ENCODE measurements at places on chromosomes 11 and 22.

GRCh38 chr11:32068134-32068870, 22.6 kb upstream of the RCN1 start:
- no peak for DNase-seq

- no peak for DNase-seq
Measured at GRCh38 chr11:71937826-71938225, 9.0 kb downstream of the RNF121 start.

DNA sequence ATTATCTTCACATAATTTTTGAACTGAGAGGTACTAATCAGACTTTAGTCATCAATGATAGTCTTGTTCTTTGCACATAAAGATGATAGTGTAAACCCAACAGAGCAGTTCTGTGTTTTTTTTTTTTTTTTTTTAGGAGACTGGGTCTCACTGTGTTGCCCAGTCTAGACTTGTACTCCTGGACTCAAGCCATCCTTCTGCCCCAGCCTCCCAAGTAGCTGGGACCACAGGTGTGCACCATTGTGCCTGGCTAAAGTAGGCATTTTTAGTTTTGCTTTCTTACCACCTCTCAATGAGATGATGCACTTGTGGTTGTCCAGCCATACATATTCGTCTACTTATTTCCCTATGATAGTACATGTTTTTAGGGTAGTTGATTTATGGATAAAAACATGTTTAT, 50.6 kb downstream of the MTMR3 start:
- DNase-seq: no peak

DNA sequence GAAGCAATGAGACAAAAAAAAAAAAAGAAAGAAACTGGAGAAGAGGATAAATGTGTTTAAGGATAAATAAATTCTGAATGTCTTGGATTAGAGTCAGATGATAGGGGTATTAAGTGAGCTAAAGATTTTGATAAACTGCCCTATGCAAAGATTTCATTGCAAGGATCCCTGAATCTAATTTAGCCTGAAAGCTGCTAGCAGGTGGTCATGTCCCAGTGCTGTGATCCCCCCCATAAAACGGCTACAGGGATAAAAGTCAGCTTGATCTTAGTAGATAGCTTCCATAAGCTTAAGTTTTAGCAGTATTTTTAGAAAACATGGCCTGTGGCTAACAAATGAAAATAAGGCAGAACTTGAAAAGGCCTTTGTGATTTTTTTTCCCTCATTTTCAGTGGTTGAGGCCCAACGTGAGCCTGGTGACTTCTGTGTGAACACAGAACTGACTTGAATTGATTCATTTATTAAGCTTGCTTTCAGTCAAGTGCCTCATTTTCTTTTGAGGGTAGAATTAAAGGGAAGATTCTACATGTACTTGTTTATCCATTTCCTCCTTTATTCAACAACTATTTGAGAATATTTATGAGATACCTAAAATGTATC, 44.5 kb downstream of the CD44 start:
- DNase-seq: no peak

DNA sequence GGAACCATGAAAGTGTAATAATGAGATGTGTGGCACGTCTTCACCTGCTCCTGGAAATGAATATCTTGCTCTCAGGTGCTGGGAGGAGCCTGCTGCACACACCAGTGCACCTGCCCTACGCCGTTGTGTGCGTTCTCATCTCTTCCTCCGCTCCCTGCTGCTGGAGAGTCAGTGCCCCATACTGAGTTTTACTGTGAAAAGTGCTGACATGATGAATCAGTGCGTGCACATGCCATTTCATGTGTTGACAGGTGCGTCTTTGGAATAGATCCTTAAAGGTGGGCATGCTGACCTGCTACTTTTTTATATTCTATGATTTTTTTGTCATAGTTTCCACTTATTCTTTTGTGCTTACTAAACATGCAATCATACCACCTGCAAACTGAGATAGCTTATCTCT, 1015.8 kb downstream of the BRD1 start:
- DNase-seq: no peak

DNA sequence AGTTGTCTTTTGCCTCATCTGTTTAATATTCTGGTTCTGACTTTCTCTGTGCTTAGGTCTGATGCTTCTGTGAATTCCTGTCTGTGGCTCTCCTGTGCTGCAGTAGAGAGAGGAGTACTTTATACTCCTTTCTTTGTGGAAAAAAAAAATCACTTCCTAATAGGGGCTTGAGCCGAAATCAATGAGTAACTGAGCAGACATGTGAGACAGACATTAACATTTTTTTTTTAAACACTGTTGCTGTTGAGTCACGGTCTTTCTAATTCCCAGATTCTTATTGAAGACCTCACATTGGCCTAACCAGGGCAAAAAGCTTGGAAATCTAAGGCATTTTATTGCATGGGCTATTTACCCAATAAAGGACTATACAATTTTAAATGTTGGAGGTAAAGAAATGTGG, 86.1 kb downstream of the GRM5 start:
- DNase-seq: no peak

GRCh38 chr11:64720167-64720566, 2.8 kb downstream of the NRXN2 start:
- no peak for DNase-seq

DNA sequence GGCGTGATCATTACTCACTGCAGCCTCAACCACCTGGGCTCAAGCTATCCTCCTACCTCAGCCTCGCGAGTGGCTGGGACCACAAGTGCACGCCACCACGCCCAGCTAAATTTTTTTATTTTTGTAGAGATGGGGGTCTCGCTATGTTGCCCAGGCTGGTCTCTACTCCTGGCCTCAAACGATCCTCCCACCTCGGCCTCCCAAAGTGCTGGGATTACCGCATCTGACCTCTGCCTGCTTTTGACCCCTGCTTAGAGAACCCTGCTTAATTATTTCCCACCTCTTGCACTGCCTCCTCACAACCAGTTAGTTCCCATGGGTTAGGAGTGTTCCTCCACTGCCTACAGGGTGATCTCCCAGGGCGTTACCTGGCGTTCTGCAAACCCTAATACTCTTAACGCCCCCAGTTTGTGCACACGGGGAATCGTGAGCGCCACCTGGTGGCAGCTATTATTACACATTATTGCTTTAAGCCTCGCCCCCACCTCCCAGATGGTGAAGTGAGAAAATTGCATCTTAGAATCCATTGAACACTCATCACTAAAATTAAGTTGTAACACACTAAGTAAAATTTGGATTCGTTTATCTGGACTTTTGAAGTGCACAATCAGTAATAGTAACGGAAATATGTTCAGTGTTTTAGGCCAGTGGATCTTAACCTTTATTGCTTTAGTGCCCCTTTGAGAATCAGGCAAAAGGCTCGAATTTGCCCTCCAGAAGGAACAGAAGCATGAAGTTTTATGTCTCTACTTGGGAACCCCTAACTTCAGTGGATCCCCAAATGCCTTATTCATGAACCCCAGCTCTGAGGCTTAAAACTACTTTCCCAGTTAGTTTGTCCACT, 61.4 kb upstream of the ASPHD2 start:
- DNase-seq: peak; percentile 60

- no peak for DNase-seq
Measured at GRCh38 chr11:132999516-132999915, 532.8 kb downstream of the OPCML start.

DNA sequence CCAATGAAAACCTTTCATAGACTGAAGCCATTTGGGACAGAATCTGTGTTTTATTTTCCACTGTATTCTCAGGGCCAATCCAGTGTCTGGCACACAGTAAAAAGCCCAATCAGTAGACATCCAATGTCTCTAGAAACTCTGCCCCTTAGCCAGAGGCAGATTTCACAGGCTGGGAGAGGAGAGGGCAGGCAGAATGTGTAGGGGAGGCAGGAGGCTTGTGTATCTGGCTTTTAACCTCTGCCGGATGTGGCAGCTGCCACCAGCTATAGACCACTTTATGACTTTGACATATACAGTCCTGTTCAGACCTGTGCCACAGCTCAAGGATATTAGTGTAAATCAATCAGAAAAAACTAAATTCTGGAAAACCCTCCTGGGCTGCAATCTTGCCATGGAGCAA, 4.4 kb downstream of the EXPH5 start:
- no peak for DNase-seq

DNA sequence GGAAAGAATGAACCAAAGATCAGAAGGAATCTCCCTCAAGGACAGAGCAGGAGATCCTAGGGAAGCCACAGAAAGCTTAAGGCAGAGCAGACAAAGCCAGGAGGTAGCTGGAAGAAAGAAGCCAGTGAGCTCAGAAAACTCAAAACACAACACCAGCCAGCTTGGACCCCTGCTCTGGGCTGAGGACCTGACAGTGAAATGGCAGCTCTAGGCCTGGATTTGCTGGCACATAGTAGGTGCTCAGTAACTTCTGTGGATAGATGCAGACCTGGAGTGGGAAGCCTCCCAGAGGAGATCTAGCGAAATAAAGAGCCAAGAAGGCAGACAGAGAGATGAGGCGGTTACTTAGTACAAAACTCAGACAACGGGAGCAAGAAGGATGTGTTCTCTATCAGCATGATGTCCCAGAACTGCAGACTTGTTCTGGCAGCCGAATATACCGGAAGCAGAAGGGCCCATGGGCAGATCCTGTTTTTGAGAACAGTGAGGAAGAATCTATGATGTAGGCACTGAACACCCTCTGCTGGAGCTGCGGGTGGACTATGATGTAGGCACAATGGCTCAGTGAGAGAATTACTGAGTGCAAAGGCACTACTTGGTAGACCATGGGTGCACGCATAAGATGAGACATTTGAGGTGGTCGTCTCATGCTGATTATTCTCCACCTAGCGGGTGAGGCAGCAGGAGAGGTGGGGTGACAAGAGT, 4.8 kb downstream of the ROBO4 start:
- no peak for DNase-seq

DNA sequence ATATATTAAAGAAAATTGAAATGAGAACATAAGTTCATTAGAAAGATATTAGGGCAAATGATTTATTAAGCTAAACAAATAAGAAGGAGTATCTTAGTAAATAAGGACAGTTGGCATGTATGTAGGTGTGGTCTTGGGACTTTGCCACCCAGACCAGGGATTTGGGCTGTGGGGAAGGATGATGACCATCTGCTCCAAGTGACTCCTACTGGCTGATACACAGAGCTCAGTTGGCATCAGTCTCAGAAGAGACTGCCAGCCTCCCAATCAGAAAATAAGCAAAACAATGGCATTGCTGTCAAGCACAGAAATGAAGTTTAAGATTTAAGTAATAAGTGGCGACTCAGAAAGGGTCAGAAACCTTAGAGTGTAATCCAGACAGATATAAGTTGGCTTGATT, 49.5 kb downstream of the PAX6 start:
- DNase-seq: no peak

GRCh38 chr11:115869780-115870431, 365.7 kb upstream of the CADM1 start:
- no peak for DNase-seq

DNA sequence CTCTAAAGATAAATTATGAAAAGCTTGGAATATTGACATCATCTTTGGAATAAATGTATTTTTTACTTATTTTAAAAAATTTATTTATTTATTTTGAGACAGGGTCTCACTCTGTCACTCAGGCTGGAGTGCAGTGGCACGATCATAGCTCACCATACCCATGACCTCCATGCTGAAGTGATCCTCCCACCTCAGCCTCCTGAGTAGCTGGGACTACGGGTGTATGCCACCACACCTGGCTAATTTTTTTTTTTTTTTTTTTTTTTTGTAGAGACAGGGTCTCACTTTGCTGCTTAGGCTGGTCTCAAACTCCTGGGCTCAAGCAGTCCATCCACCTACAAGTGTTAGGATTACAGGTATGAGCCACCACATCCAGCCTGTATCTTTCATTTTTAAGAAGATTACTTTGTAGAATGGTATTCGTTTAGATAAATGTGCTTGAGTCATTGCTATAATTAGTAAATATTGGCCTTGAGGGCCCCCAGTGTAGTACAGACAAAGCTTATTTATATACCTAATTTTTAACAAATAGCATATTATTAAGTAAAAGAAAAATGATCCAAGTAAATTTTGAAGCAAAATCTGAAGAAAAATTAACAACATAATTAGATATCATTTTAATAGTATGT, 8.5 kb downstream of the SWAP70 start:
- no peak for DNase-seq

DNA sequence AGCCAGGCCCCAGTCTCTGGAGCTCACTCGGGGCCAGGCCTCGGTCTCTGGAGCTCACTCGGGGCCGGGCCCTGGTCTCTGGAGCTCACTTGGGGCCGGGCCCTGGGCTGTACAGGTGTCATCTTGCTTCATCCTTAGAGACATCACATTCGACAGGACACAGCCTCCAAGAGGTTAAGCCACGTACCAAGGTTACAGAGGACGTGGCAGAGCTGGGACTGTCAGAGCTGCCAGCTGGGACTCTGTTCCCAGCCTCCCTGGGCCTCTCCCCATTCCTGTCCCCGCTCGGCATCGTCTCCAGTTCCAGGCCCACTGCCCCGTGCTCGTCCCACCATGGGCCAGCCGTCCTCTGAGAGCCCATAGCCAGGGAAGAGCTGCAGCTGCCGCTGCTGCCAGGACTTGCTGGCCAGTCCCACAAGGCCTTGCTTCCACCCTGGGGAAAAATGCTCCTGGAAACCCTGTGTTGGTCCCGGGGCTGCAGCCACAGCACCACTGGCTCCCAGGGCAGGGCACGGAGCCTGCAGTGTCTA, 19.6 kb downstream of the CABP7 start:
- DNase-seq: no peak

Measured in activated CD4-positive, alpha-beta T cell treated with anti-CD3 and anti-CD28 coated beads, Interleukin-2, amount 50 U/mL, for 1 hour (primary cell).